ENCODE measurements at places on chromosomes 4 and X. TPM values are rescaled to one million over a fixed set of nuclear protein-coding genes. Genes with fewer than 3 reads are reported as not detected.

GRCh38 chr4:139660568-139661043 is 5.0 kb upstream of the MGST2 start:
- DNase-seq: peak; percentile 97

DNA sequence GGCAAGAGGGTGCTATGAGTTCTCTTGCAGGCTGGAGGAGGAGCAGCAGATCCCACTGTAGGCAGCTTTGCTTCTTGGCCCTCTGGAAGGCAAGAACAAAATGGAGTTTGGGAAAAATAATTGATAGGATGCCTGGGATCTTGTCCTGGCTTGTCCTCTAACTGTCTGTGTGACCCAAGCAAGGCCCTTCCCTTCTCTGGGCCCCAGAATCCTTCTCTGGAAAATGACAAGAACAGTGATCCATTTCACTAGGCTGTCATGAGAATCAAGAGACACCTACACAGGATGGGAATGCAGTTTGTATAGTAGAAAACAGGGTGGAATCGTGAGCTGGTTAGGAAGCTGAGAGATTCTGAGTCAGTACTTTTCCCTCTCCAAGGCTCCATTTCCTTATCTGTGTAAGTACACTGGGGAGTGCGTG is 133.3 kb downstream of the PJA1 start:
- DNase-seq: no peak

- no peak for DNase-seq
These were observed 16.8 kb upstream of the SEL1L3 start for GRCh38 chr4:25879587-25879986.

The TRIM60 gene
- not detected for total RNA-seq

GRCh38 chr4:105967058-105967658 is 71.9 kb downstream of the NPNT start:
- DNase-seq: peak; percentile 28

The GALNT7 gene
- 14.7 TPM for total RNA-seq

The CTAG1B gene
- not detected for total RNA-seq

DNA sequence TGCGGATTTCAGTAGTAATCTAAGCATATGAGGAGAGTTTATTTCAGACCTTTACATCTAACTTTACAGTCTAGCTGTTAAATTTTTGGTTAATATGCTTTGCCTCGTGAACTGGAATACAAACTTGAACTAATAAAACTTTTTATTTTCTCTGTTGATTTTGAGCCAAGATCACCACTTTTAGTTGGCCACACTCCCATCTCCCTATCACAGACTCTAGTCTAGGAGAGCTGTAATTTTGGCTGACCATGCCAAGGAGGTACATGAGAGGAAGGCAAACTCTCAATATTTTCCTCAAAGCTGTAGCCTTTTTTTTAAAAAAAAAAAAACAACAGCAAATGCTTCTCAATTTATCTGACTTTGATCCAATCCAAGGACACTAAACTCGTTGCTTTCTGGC is 597.5 kb upstream of the PCDH7 start:
- no peak for DNase-seq

DNA sequence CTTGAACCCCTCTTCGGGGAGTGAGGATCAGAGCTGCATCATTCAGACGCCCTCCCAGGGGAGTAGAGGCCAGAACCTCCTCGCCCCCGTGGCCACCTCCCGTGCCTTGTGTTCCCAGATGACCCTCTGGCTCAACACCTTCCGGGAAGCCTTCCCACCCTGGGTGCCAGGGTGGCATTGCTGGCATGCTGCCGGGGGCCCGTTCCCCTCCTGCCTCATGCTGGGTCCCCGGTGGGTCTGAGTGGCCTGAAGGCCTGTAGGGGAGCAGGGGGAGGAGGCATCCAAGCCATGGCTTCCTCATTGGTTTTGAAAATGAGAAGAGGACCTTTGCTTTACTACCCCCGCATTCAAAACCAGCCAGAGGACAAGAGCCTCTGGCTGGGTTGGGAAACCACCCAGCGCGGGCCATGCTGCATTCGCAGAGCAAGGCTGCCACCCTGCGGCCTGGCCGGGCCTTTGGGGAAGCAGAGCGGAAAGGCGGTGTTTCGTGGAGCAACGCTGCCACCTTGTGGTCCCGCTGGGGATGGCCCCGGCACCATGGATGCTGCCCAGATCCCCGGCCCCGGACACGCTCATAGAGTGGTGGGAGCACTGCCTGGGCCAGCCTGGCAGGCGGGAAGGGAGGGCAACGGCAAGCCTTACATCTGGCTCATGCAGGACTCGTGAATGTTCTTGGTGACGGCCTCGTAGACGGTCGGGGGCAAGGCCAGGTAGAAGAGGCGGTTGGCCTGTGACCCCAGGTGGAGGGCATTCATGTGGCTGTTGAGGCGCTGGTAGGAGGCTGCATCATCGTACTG is 11.9 kb downstream of the G6PD start:
- DNase-seq: peak; percentile 92

The HTN3 gene
- total RNA-seq: not detected

DNA sequence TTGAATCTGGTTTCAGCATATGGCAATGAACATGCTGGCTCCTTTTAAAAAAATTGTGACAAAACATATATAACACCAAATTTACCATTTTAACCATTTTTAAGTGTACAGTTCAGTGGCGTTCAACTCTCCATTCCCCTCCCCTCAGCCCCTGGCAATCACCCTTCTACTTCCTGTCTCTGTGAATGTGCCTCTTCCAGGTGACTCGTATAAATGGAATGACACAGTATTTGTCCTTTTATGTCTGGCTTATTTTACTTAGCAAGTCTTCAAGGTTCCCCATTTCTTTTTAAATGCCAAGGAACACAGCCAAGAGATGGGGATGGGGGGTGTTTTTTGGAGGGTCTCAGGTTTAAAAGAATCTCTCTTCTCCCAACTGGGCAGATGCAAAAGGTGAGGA is 35.4 kb upstream of the BCLAF3 start:
- DNase-seq: no peak

The RBM46 gene
- total RNA-seq: not detected

GRCh38 chr4:84496331-84496705 is 2.8 kb downstream of the NKX6-1 start:
- no peak for DNase-seq

DNA sequence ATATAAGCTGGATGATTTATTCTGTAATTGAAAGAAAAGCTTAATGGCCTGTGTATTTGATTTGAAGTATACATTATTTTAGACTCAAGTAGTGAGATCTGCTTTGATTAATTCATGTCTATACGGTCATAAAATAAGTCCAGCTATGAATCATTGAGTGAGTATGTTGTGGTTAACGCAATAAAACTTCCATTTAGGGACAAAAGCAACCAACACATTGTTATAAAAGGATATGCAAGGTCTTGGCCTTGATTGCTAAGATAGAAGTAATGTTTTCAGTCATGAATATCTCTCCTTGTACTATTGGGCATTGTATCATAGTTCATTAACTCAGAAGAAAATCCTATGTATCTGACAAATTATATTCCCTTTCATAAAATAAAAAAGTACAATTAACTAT is 162.1 kb downstream of the EPHA5 start:
- DNase-seq: peak; percentile 95

The CT45A10 gene
- not detected for total RNA-seq

The TEX13C gene
- total RNA-seq: not detected

The PASD1 gene
- not detected for total RNA-seq

GRCh38 chr4:96955226-96955625 is 1115.3 kb downstream of the PDHA2 start:
- DNase-seq: no peak

DNA sequence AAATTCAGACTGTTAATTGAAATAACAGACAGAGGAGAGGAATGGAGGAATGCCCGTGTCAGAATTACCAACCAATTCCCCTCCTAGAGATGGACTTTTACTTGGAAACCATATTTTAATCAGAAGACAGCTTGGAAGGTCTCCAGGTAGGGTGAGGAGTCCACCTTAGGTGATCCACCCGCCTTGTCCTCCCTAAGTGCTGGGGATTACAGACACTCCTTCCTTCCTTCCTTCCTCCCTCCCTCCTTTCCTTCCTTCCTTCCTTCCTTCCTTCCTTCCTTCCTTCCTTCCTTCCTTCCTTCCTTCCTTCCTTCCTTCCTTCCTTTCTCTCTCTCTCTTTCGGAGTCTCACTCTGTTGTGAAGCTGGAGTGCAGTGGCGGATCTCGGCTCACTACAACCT is 328.0 kb downstream of the RAPGEF2 start:
- DNase-seq: no peak

The RTL5 gene
- 0.60 TPM for total RNA-seq

The NUDT10 gene
- not detected for total RNA-seq

- peak; percentile 61 for DNase-seq
These were observed 184.7 kb upstream of the FRMPD4 start for GRCh38 chrX:11953615-11954014.

GRCh38 chr4:692771-693554 is 4.0 kb upstream of the SLC49A3 start:
- DNase-seq: no peak

The NUDT6 gene
- total RNA-seq: 3.6 TPM

The NRK gene
- total RNA-seq: under 0.01 TPM

- peak; percentile 32 for DNase-seq
These were observed 64.8 kb downstream of the GLRA3 start for GRCh38 chr4:174764105-174764729.

The SCD5 gene
- total RNA-seq: 31.0 TPM

The MAGEB2 gene
- not detected for total RNA-seq

- DNase-seq: no peak
These were observed 279.7 kb upstream of the SLC7A11 start for GRCh38 chr4:138521809-138522208.

DNA sequence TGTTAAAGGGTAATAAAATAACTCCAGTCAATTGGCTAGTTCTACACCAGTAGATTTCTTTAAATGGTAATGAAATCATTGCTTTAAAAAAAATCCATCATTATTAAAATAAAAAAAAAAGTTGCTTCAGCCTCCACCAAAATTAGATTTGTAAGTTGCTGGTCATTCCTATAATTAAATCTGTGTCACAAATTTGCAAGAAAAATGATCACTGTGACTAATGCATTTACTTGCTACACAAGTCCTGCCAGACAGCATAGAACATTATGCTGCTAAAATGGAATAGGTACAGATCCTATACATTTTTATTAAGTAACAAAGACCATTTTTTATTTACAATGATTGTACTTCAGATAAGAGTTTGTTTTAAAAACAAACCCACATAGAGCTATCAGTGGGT is 85.8 kb downstream of the SLC10A7 start:
- no peak for DNase-seq

The ANK2 gene
- total RNA-seq: 35.1 TPM

DNA sequence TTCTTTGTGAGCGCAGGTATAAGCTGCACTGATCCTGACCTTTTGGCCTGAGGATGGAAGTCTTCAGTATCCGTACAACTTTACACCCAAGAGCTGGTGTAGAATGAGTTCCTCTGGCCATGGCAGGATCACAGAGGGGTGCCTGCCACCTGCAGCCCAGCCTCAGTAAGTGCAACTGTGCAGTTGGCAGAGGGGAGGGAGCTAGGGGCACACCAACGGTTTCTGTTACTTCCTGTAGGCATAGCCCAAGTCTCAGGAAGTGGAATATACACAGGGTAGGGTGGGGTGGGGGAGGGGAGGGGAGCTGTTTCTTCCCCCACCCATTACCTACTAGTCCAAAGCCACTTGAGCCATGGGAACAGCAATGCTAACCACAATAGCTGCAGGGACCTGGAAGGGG is 85.4 kb upstream of the GBA3 start:
- peak; percentile 47 for DNase-seq

DNA sequence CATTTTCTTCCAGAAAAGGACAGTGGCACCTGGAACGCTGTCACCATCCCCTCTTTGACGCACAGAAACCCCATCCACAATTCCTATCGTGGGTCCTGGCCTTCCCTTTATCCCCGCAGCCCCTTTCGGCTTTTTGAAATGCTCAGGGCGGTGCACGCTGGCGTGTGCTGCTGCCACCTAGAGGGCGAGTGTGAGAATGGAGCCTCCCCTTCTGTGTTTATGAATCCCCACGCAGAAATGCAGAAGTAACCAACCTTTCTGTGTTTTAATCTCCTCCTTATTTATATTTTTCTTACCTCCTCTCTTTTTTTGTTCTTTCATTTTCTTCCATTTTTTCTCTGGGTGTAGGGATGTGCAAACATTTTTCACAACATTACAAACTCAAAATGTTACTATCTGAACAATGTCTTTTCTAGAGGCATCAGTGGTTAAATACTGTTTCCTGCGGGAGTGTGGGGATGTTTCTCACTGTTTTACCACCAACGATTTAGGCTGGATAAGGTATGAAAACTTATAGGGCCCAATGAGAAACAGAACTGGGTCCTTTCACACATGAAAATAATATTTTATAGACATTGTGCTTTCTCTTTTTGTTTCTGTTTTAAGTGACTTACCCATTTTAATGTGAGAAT is 50.0 kb downstream of the TMA16 start:
- peak; percentile 70 for DNase-seq

DNA sequence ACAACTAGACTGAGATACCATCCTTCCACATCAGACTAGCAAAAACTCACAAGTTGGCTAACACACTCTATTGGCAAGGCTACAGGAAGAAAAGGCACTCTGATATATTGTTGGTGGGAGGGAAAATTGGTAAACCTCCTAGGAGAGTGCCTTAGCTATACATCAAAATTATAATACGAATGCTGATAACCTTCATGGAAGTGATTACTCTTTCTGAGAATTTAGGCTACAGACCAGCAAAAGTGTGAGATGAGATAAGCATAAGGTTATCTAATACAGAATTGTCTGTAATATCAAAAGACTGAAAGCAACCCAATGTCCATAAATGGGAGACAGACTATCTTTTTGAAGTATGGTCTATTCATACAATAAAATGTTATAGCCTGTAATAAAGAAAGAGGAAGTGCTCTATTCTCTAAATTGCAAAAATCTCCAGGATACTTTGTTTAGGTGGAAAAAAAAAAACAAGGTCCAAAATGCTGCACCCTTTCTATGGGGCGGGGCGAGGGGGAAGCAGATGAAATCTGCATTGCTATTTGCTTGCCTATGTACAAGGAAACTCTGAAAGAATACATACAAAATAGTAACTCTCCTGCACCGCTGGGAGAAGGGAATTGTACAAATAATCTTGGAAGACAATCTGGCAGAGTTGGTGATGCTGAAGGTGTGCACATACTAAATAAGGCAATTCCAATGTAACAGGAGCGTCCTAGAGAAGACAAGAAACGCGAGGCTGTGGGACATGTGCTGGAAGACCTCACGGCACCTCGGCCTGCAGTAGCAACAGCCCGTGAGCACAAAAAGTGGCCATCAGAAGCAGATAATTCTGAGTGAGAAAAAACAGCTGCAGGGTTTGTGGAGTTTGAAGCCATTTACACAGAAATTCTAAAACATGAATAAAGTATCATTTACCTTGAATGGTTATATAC is 109.7 kb downstream of the AFAP1 start:
- DNase-seq: no peak

The TEX13D gene
- not detected for total RNA-seq

- no peak for DNase-seq
These were observed 67.9 kb upstream of the WDR1 start for GRCh38 chr4:10184501-10184938.

The PSMD10 gene
- total RNA-seq: 54.8 TPM

GRCh38 chr4:151574968-151575367 is 166.0 kb downstream of the FHIP1A start:
- DNase-seq: no peak

GRCh38 chr4:14334166-14334565 is 668.1 kb upstream of the CPEB2 start:
- no peak for DNase-seq
